Stimulated activated CD8-positive, alpha-beta memory T cell treated with anti-CD3 and anti-CD28 coated beads, Interleukin-4, amount 100 ng/mL, for 1 hour (primary cell): ENCODE measurements at places on chromosomes 11 and 22.

- no peak for DNase-seq
These were observed 13.5 kb downstream of the MCAT start for GRCh38 chr22:43129426-43130425.

DNA sequence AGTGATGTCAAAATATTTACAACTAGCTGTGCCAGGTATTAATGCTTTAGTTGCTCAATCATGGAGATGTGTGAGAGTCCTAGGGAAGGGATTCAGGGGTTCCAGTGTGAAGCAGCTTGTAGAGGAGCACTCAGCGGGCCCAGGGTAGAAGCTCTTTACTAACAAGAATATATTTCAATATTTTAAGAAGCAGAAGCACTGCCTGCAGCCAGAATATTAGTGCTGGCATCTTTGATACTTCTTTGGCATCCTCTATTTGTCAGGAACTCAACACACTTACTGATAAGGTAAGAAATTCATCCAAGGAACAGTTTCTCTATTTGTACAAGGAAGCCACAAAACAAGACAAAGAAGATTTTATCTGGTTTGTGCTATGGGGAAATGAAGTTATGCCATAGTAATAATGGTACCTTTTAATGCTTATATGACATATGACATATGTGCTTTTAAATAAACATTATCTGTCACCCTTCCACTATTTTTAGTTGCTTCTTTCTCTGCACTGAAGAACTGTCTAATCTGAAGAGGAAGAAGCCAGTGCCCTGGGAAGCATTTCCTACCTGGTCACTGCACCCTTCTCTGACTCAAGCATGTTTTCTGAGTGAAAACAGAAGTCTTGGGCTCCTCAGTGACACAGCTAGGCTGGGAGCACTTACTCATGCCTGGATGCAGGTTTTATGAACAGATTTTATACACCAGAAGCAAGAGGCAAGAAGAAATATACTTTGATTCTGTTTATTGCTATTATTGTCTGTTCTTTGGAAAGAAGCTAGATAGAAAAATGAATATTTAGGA is 388.1 kb upstream of the CCDC90B start:
- DNase-seq: no peak

DNA sequence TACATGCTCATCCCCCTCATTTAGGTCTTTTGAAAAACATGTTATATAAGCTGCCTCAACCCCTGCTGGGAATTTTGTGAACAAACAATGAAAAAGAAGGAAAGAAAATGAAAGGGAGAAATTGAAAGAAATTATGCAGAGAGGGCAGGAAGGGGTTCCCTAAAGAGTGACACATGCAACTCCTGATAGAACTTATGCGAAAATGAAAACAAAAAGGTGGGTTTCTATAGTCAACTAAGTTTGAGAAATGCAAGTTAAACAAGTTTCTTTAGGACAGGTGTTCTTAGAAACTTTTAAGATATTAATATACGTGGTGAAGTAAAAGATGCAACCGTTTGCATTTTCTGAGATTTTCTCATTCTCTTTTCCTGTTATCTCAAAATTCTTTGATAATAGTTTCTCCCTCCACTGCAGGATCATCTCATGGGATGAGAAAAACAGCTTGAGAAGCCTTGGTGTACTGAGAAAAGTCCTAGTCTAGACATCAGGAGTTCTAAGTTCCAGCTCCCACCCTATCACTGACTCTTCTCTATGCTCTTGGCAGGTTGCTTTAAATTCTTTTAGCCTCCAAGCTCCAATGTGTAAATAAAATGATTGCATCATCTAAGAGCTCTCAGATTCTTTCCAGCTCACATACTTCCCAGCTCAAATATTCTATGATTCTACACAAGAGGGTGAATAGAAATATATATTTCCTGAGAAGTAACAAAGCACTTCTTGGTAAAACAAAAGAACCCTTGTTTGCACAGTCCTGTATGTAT is 109.2 kb downstream of the FAM76B start:
- DNase-seq: no peak

DNA sequence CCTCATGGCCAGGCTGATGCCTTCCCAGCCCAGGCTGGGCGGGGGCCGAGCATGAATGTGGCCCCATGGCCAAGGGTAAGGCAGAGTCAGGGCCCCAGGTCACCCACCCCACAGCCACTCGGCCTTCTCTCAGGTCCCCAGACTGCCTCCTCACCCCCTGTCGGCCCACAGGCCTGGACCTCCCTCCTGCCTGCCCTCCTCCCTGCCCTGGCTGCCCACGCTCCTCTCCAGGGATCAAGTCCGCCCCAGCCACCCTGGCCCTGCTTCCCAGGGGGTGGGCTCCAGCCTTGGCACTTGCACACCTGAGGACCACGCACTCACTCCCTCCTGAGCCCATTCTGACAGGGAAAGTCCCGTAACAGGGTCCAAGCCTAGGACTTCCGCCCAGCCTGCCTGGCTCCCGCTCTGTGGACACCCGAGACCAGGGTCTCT is 37.8 kb upstream of the TH start:
- no peak for DNase-seq

- DNase-seq: peak; percentile 38
These were observed 4.2 kb downstream of the AMPD3 start for GRCh38 chr11:10459029-10459970.
